ENCODE measurements at places on chromosomes 12 and 14.
A peak's percentile ranks its signal among the peaks of the same experiment; 100 is the strongest.

- no peak for DNase-seq
Measured at GRCh38 chr12:32644431-32644830, 34.7 kb upstream of the DNM1L start.

- peak; percentile 44 for DNase-seq
Measured at GRCh38 chr14:69574263-69574953, at the start of gene CCDC177. CCDC177 (minus strand) TSS chr14:69574871; CDS start chr14:69573622, 1,249 bp downstream.

DNA sequence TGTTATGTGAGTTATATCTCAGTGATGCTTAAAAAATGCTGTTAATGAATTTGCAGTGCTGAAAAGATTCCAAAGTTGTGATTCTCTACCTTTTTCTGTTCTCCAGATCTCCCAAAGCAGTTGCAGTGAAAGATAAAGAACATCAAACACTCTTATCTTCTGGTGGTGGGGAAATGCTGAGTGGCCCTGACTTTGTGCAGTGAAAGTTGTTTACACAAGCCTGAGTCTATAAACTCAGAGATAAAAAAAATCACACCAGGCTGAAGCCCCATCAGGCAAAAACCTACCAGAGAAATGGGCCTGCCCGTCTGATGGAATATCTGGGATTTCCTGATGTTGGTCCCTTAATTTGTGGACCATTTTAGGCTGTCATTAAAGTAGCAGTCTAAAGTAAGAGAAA, 46.1 kb downstream of the RASSF3 start:
- DNase-seq = no peak

- peak; percentile 34 for DNase-seq
Measured at GRCh38 chr12:53381731-53382630, 2.0 kb downstream of the SP1 start.

DNA sequence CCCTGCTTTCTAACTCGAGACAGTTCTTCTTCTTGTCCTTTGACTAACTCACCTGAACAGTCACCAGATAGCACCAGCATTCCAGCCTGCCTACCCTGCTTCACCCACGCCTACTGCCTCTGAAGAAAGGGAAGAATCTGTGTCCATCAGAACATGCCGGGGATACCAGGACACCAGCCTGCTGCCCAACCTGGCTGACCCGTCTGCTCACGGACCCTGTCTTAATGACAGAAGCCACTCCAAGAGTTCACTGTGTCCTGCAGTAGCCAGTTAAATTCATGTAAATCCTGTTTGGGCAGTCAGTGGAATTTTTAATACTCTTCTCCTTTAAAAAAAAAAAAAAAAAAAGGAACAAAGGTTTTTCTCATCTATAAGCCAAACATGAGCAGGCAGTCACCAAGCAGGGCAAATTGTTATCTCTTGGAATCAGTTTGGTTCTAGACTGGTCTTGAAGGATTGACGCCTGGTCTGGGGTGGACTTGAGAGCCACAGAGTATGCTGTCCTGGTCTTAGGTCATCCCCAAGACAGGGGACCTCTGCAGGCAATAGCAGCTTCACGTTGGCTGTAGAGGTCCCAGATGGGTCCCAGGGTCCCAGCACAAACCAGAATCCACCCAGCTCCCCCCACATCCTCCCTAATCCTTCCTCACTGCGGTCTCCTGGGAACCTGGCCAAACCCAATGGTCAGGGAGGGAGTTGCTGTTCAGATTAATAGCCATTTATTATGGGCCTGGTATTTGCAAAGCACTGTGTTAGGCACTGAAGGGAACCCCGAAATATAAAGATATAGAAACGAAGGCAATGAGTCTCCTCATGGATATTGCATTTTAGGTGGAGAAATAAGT, 181.1 kb upstream of the HIF1A start:
- DNase-seq = no peak

DNA sequence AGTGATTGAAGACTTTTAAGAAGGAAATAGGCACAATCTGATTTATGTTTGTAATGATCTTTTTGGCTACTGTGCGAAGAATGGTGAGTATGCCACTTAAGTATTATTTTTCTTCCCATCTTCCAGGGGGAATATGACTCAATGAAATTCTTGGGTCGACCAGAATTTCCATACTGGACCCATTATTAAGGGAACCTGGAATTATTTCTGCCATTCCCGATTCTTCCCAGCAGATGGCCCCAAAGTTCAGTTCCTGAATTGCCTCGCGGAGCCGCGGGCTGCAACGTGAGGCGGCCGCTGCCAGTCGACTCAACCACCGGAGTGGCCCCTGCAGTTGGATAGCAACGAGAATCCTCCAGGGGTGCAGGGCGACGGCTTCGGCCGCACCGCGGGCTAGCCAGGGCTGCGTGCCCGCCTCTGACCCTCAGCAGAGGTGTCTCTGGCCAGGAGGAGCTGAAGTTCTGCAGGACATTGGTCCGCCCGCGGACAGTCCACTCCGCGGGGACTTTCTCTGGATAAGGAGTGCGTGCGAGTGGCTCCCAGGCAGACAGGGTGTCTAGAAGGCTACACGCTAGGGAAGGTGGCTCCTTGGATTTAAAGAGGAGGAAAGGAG, 628 bp upstream of the TSHR start:
- DNase-seq = peak; percentile 86

DNA sequence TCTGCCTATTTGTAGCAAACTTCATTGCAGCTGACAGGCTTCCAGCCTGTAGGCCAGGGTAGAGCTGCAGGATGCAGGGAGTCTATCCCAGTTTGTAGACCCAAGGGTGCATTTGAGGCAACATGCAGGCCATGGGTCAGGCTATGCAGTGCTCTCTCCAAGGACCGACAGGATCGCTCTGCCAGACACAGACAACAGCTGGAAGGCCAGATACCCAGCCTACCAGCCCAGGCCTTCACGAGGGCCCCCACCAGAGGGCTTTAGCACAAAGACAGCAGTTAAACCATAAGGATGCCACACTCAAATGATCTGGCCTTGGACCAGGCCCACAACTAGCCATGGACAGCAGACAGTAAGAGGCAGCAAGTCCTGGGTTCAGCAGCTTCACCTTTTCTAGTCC, 10.3 kb downstream of the KCTD10 start:
- no peak for DNase-seq

GRCh38 chr12:24534622-24535021, 414.3 kb downstream of the BCAT1 start:
- DNase-seq = no peak

- peak; percentile 29 for DNase-seq
Measured at GRCh38 chr12:113479590-113480335, 8.1 kb upstream of the LHX5 start.
